ENCODE measurements at places on chromosomes 5 and 9.

- DNase-seq = no peak
Measured at GRCh38 chr5:161547406-161547737, 847 bp upstream of the GABRB2 start.

GRCh38 chr9:91572044-91572443 lies 148.4 kb upstream of the NFIL3 start:
- DNase-seq = no peak

GRCh38 chr9:99637641-99638040 lies 184.0 kb upstream of the NR4A3 start:
- no peak for DNase-seq

DNA sequence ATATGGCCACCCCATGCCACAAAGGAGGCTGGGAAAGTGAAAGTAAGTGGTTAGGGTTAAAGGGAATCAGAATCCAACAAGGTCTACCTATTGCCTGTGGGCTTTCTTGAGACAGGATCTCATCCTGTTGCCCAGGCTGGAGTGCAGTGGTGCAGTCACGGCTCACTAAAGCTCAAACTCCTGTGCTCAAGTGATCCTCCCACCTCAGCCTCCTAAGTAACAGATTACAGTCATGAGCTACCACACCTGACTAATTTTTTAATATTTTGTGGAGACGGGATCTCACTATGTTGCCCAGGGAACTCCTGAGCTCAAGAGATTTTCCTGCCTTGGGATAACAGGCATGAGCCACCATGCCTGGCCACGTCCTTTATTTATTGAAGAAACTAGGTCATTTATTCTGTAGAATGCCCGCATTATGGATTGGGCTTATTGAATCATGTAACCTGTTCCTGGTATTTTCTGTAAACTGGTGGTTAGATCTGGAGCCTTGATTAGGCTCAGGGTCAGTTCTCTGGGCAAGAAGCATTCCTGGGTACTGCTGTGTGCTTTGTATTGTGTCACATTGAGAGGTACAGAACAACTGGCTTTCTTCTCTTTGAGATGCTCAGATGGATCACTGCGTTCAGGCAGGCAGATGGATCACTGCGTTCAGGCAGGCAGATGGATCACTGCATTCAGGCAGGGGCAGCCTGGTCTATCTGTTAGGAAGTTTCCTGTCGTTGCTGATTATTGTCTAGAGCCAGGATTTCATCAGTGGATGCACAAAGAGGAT lies 41.6 kb downstream of the ERGIC1 start:
- no peak for DNase-seq

GRCh38 chr5:33059081-33059480 lies 348.0 kb downstream of the NPR3 start:
- DNase-seq = no peak

- DNase-seq = no peak
Measured at GRCh38 chr5:10699281-10699874, 61.7 kb downstream of the DAP start.

GRCh38 chr5:34598177-34598794 lies 57.8 kb upstream of the RAI14 start:
- DNase-seq = no peak

- no peak for DNase-seq
Measured at GRCh38 chr5:98050583-98050982, 722.9 kb upstream of the RGMB start.

DNA sequence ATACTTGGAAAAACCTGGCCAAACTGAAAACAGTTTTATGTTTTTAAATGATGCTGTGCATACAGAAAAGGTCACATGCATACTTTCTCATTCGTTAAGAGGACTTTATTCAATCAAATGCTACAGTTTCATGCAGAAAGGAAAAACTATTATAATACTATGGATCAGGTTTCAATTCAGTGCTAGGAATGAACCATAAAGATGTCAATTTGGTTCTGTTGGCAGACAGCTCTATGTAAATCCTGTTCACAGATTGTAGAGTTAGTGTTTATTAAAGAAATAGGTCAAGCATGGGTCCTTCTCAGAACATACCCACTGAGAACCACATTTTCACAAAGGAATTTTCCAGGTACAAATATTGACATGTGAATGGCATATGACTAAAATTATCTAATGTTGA lies 57.1 kb downstream of the RETREG1 start:
- DNase-seq = no peak

- no peak for DNase-seq
Measured at GRCh38 chr5:17249029-17249634, 31.7 kb downstream of the BASP1 start.

DNA sequence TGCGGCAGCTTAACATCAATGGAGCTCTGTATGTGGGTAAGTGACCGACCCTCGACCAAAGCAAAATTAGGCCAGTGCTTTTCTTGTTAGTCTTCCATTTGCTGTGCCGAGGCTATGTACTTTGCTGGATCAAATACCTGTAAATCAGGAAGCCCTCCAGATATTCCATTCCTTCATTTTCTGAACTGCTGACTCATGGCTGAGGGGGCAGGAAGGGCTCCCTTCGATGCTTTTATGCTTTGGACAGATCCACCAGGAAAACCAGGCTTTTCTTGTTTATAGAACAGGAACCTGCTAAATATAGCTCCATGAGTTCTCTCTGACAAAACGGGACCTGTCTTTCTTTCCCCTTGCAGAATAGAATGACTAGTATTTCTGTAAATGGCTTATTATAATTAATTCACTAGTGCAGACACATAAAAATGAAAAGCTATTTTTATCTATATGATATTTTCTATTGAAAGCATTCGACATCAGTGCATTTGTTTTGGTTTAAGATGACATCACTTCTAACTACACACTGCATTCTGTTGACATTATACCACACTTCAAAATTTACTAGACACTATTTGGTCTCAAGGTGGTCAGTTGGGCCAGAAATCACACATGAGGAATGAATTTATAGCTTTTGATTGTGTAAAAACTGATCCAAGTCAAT lies 93.3 kb downstream of the LIFR start:
- DNase-seq = no peak

DNA sequence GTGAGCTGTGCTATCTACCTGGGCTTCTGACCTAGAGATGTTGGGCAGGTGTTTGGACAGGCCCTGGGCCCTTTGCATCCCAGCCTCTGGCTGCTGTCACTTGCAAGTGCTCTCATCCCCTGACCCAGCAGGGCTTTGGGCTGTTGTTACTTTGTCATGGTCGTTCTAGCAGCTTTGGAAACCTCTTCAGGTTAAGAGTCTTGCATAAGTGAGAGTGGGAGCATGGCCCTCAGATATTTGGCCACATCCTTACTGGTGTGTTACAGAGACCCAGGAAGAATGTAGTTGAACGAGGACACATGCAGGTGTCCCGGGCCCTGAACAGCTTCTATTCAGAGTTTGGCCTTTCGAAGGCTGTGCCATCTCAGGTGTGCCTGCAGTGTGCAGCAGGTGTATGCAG lies 4.5 kb downstream of the TENT4A start:
- no peak for DNase-seq

- DNase-seq = no peak
Measured at GRCh38 chr5:65117525-65117924, 348.8 kb downstream of the CWC27 start.

- DNase-seq = no peak
Measured at GRCh38 chr5:91272858-91273257, 110.3 kb downstream of the ARRDC3 start.

- no peak for DNase-seq
Measured at GRCh38 chr5:13601112-13601511, 343.4 kb downstream of the DNAH5 start.

- no peak for DNase-seq
Measured at GRCh38 chr5:116358911-116359418, 215.7 kb downstream of the SEMA6A start.

DNA sequence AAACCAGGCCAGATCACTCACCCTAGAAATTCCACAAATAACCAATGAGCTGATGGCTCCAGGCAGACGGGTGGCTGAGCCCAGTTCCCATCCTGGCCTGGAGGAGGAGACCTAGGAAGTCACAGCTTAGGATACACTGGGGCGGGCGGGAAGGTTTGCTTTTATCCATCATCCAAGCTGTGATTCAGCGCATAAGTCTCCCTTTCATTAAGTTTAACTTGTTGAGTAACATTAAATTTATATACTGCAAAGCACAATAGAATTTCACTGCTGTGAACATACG lies 55.7 kb downstream of the THBS4 start:
- no peak for DNase-seq

DNA sequence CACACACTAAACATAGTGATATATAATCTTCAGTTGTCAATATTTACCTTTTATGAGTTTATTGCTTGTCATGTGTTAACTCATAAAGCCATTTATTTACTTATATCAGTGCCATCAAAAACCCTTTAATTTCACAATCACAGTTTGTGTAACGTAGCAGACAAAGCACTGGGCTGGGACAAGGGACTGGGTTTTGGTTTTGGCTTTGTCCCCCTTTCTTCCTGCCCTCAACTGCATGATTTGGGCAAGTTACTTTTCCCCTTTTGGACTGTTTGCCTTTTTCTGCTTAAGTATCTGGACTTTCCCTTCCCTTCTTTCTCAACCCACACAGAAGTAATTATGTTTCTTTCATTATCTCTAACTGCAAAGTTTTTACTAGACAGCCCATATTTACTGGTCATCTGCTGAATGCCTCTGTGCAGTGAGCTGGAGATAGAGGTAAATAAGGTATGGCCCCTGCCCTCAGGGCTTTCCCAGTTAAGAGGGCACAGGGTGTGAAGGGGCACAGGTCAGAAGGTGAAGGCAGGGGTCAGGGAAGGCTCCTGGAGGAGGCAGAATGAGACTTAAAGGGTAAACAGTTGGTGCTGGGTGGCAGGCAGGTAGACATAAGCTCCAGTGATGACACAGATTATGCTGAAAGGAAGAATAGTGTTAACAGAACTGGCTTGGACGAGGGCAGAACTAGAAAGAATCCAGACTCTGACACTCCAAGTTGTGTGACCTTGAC lies 14.8 kb upstream of the NR3C1 start:
- DNase-seq = no peak

GRCh38 chr9:14209399-14210345 lies 104.3 kb downstream of the NFIB start:
- no peak for DNase-seq

GRCh38 chr9:129027685-129028191 lies 393 bp downstream of the SH3GLB2 start:
- DNase-seq = peak; percentile 37

- DNase-seq = peak; percentile 8
Measured at GRCh38 chr9:121201045-121201737, 478 bp downstream of the RAB14 start.
